SJSA1 (cell line): ENCODE measurements at places on chromosomes 13 and 19. TPM values are rescaled to one million over a fixed set of nuclear protein-coding genes. Genes with fewer than 3 reads are reported as not detected.

Gene C5AR1
- not detected in 2 replicates for total RNA-seq

DNA sequence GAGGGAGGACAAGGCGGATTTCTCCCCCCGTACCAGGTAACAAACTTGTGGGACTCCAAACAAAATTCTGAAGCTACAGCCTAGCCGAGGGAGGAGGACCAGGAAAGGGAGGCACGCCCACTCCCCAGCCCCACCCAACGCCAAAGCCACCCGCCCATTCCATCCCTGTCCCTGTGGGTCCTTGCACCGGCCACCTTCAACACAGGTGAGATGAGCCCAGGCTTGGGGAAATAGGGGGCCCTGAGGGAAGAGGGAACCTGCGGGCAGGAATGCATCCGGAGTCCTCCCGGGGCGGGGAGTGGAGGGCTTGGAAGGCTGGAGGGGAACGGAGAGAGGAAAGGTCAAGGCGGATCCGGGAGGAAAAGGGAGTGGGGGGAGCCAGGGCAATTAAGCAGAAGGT is at the start of gene BEST2:
TSS of gene BEST2 (plus strand) at position 157 of the 400 bp plus-strand sequence. CDS start 802 bp downstream, outside the sequence.
- H3K4me3 ChIP-seq = no peak within 1 kb of the TSS
- H3K27me3 ChIP-seq = peaks cover 35% of the 10 kb centered on the region
- DNase-seq = no peak
- H3K4me1 ChIP-seq = peaks cover 15% of the 10 kb centered on the region

DNA sequence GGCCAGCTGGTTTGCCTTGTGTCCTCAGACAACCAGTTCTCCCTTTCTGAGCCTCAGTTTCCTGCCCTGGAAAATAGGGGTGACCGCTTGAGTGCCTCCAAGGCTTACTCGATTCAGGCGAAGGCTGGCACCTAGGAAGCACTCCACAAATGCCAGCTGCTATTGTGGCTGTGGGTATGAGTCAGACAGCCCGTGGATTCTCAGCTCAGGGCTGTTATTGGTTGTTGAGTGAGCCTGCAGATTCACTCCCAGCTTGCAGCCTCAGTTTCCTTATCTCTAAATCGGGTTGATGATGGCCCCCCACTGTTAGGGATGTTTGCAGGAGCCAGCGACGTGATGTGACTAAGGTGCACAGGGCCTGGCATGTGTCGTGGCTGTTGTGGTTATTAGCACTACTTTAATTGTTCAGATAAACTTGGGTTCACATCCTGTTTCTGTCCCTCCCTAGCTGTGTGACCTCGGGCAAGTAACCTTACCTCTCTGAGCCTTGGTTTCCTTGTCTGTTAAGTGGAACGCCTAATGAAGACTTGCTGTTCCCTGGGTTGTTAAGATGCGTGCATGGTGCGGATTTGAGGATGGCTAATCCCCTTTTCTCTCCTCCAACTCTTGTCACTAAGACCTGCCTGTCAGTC is 2.4 kb downstream of the MARK4 start:
- no peak overlapping the region for H3K27ac ChIP-seq
- peaks cover 16% of the 10 kb centered on the region for H3K36me3 ChIP-seq
- no peak overlapping the region for H3K4me3 ChIP-seq
- no peaks in the 10 kb centered on the region for H3K27me3 ChIP-seq
- DNase-seq = peak; percentile 11

Gene KIR2DL1
- total RNA-seq = not detected in 2 replicates

DNA sequence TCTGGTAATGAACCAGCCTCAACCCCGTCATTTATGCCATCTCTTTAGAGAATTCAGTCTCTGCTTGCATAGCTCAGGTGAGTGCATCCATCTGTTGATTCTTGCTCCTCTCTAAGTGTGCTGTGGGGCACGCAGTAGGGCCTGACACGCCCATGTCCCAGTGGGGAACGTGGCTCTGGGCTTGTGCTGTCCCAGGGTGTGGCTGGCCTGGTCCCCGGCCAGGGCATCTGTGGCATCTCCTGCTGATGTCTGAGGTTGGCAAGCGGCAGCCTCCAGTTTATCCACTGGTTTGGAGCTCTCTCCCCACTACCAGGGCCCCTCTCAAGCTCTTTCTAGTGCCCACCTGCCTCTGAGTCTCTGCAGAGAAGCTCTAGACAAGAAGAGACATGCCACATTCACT is 146.6 kb upstream of the GJB6 start:
- H3K36me3 ChIP-seq = no peaks in the 10 kb centered on the region
- peaks cover 3% of the 10 kb centered on the region; the same call in 1 of the 2 replicates for H3K27me3 ChIP-seq
- H3K4me3 ChIP-seq = no peak overlapping the region
- H3K27ac ChIP-seq = no peak overlapping the region
- DNase-seq = no peak

Gene CRX
- total RNA-seq = not detected in 2 replicates

DNA sequence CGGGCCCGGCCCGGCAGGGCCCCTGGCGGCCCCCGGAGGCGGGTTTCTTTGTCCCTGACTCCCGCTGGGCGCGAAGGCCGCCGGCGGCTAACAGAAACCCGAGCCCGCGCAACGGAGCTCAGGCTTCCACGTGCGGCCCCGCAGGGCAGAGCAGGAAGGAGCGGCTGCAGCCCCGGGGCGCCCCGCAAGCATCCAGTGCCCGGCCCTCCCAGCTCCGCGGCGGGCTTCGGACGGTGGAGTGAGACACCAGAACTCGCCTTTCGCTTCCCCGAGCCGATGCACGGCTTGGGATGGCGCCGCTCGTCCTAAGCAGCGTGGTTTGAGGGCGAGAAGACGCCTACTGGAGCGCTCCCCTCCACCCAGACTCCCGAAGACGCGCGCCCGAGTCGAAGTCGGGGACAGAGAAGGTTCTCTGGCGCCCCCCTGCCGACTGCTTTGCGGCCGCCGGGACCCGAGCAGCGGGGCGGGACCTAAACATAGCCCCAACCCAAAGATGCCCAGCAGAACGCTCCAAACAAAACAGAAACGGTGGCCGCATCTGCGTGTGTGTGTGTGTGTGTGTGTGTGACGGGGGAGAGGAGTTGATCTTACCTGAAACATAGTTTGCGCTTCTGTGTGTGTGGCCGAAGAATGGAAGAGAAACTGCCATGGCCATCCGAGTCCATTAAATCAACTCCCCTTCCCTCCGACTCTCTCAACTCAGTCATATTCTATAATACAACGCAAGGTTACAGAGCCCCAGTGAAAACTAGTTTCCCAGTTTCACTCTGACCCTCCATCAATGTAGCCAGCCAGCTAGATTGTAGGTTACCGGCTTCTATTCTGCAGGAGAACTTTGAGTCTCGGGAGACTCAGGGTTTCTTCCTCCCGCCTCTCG is 629 bp upstream of the FGF9 start:
- H3K27me3 ChIP-seq = peaks cover 25% of the 10 kb centered on the region
- peaks cover 29% of the 10 kb centered on the region for H3K4me1 ChIP-seq
- no peak overlapping the region for H3K27ac ChIP-seq
- peak; percentile 61 for DNase-seq

- no peak for DNase-seq
- H3K4me1 ChIP-seq = peaks cover 21% of the 10 kb centered on the region
- H3K36me3 ChIP-seq = no peaks in the 10 kb centered on the region
- no peaks in the 10 kb centered on the region; the same call in 1 of the 2 replicates for H3K27me3 ChIP-seq
Observed at GRCh38 chr19:46659151-46660007, 1.6 kb downstream of the DACT3 start.

DNA sequence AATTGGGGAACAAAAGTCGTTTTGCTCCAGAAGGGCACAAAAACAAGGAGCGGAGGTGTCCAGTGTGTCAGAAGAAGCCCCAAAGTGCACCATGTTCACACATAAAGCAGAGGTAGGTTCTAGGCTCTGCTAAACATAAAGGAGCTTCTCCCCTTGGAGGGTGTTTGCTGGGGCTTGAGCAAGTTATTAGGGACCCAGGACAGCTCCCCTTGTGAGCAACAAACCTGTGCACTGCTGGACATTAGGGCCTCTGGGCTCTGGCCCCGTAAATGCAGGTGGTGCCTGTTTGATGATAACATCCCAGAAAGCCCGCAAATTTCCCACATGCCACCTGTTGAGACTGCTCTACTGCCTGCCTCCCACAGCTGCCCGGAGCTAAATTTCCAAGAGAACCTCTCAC is 10.8 kb downstream of the RCN3 start:
- peaks cover 18% of the 10 kb centered on the region for H3K36me3 ChIP-seq
- H3K27ac ChIP-seq = no peak overlapping the region
- H3K4me3 ChIP-seq = no peak overlapping the region
- H3K27me3 ChIP-seq = no peaks in the 10 kb centered on the region
- no peak for DNase-seq

Gene DUXA
- total RNA-seq = not detected in 2 replicates

Gene FARP1
- 25.6 and 31.3 TPM in 2 replicates for total RNA-seq

- H3K36me3 ChIP-seq = no peaks in the 10 kb centered on the region
- DNase-seq = no peak
- no peaks in the 10 kb centered on the region for H3K27me3 ChIP-seq
Observed at GRCh38 chr13:61109741-61110140, 305.9 kb downstream of the PCDH20 start.

- H3K4me3 ChIP-seq = no peak overlapping the region
- DNase-seq = no peak
Observed at GRCh38 chr19:23365222-23365621, 30.0 kb downstream of the ZNF91 start.

Gene TRPM4
- total RNA-seq = 6.8 and 9.2 TPM in 2 replicates

Gene IGFL3
- total RNA-seq = not detected in 2 replicates

GRCh38 chr19:42066075-42066754 is 3.8 kb downstream of the GRIK5 start:
- no peaks in the 10 kb centered on the region for H3K36me3 ChIP-seq
- no peak for DNase-seq
- no peaks in the 10 kb centered on the region for H3K4me1 ChIP-seq
- H3K27me3 ChIP-seq = peaks cover 37% of the 10 kb centered on the region

Gene KLK13
- not detected in 2 replicates for total RNA-seq

Gene ZNF582
- 0.87 TPM in 1 of 2 replicates, not detected in the other for total RNA-seq

Gene NOVA2
- total RNA-seq = not detected in 2 replicates

Gene PSG7
- total RNA-seq = not detected in 2 replicates

Gene CLEC4M
- not detected in 2 replicates for total RNA-seq
